ENCODE measurements at places on chromosomes 5 and 9. TPM values are rescaled to one million over a fixed set of nuclear protein-coding genes. Genes with fewer than 3 reads are reported as not detected.

- no peak overlapping the region for H3K4me3 ChIP-seq
- H3K4me1 ChIP-seq, result no peaks in the 10 kb centered on the region
- no peak for DNase-seq
- H3K27ac ChIP-seq, result no peak overlapping the region
- no peaks in the 10 kb centered on the region for H3K36me3 ChIP-seq
These were observed 26.0 kb downstream of the DDX4 start for GRCh38 chr5:55763746-55764420.

GRCh38 chr5:99032234-99033013 is 103.6 kb upstream of the CHD1 start:
- H3K27me3 ChIP-seq, result no peaks in the 10 kb centered on the region
- peak overlapping the region; percentile 50 for H3K27ac ChIP-seq
- H3K4me1 ChIP-seq, result no peaks in the 10 kb centered on the region
- peak overlapping the region; percentile 37 for H3K4me3 ChIP-seq
- no peak for DNase-seq
- H3K36me3 ChIP-seq, result no peaks in the 10 kb centered on the region

- H3K27ac ChIP-seq, result no peak overlapping the region
- H3K27me3 ChIP-seq, result no peaks in the 10 kb centered on the region
- H3K4me1 ChIP-seq, result no peaks in the 10 kb centered on the region
- no peak overlapping the region for H3K4me3 ChIP-seq
- DNase-seq, result no peak
- no peaks in the 10 kb centered on the region for H3K36me3 ChIP-seq
These were observed 62.4 kb downstream of the SHC3 start for GRCh38 chr9:89116064-89116804.

- no peak overlapping the region for H3K27ac ChIP-seq
- no peak overlapping the region for H3K4me3 ChIP-seq
- no peaks in the 10 kb centered on the region for H3K36me3 ChIP-seq
- H3K27me3 ChIP-seq, result no peaks in the 10 kb centered on the region
- DNase-seq, result peak; percentile 90
These were observed 17.5 kb downstream of the TLE1 start for GRCh38 chr9:81671880-81672280.

GRCh38 chr9:5764130-5764868 is 68.6 kb downstream of the ERMP1 start:
- DNase-seq, result no peak
- H3K4me1 ChIP-seq, result no peaks in the 10 kb centered on the region
- no peak overlapping the region for H3K4me3 ChIP-seq
- H3K27me3 ChIP-seq, result no peaks in the 10 kb centered on the region

GRCh38 chr9:27168496-27168895 is 59.5 kb downstream of the TEK start:
- no peak overlapping the region for H3K27ac ChIP-seq
- no peak overlapping the region for H3K4me3 ChIP-seq
- H3K4me1 ChIP-seq, result no peaks in the 10 kb centered on the region
- no peak for DNase-seq

GRCh38 chr5:91224969-91225368 is 158.1 kb downstream of the ARRDC3 start:
- H3K4me3 ChIP-seq, result no peak overlapping the region
- no peaks in the 10 kb centered on the region for H3K36me3 ChIP-seq

DNA sequence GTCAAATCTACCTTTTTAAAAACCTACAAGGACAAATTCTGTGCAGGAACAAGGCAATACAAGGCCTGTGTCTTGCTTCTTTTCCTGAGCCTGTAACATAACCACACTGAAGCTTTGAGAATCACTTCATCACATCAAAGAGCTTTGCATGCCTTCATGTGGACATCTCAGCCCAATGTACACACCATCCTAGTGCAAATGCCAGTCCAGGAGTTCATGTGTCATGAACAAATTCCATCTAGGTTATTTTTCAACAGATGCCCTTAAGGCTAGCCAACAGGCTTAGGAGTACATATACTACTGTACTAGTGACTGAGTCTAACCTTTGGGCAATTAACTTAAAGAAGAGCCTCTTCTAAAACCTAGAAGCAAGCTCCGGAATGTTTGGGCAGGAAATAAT is 106.4 kb downstream of the CDH10 start:
- no peak overlapping the region for H3K4me3 ChIP-seq
- no peaks in the 10 kb centered on the region for H3K36me3 ChIP-seq
- H3K27ac ChIP-seq, result no peak overlapping the region
- no peaks in the 10 kb centered on the region for H3K4me1 ChIP-seq
- no peaks in the 10 kb centered on the region for H3K27me3 ChIP-seq

GRCh38 chr5:175697846-175698245 is 40.0 kb downstream of the HRH2 start:
- no peak overlapping the region for H3K4me3 ChIP-seq
- no peak overlapping the region for H3K27ac ChIP-seq
- no peak for DNase-seq
- H3K27me3 ChIP-seq, result no peaks in the 10 kb centered on the region
- peaks cover 37% of the 10 kb centered on the region for H3K4me1 ChIP-seq
- no peaks in the 10 kb centered on the region for H3K36me3 ChIP-seq

DNA sequence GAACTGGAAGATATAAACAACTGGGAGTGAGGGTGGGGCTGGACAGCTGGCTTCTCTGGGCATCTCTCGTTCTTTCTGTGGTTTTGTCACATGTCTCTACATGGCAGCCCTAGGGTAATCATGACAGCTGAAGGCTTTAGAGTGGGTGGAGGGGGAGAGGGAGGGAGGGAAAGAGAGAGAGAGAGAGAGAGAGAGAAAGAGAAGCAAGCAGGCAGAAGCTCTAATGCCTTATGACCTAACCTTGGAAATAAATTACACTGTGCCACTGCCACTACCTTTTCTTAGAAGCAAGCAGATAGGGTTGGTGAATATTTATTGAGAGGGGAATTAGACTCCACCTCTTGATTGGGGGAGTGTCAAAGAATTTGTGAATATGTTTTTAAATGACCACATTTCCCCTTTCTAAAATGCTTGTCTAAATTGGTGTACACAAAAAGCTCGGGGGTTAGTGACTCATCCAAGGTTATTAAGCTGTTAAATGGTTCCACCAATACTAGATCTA is 2.6 kb upstream of the DAPK1 start:
- DNase-seq, result no peak
- H3K36me3 ChIP-seq, result no peaks in the 10 kb centered on the region
- H3K27ac ChIP-seq, result no peak overlapping the region
- peaks cover 14% of the 10 kb centered on the region for H3K4me1 ChIP-seq
- no peak overlapping the region for H3K4me3 ChIP-seq
- no peaks in the 10 kb centered on the region for H3K27me3 ChIP-seq

DNA sequence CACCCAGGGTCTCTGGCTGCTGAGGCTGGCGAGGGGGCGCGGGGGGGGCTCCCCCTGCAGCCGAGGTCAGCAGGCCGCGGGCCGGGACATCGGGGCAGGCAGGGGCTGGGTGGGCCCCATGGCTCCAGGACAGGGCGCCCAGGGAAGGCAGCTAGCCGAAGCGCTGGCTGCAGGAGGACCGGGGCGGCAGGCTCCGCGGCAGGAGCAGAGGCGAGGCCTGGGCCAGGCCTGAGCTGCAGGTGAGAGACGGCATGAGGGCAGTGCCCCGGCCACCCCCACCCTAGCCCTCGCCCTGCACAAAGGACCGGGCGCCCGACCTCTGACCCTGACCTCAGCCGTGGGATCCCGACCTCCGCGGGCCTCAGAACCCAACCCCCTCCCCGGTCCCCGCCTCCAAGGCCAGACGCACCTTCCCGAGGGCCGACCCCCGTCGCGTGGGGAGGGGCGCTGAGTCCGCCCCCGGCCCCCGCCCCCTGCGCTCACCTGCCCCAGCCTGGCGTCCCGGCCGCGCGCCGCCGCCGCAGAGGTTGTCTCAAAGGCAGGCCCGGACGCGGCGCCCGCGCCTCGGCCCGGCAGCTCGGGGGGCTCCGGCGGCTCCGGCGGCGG is 431 bp downstream of the RNF208 start:
- no peaks in the 10 kb centered on the region for H3K4me1 ChIP-seq
- H3K27ac ChIP-seq, result peak overlapping the region; percentile 60
- no peaks in the 10 kb centered on the region for H3K27me3 ChIP-seq
- no peak for DNase-seq

DNA sequence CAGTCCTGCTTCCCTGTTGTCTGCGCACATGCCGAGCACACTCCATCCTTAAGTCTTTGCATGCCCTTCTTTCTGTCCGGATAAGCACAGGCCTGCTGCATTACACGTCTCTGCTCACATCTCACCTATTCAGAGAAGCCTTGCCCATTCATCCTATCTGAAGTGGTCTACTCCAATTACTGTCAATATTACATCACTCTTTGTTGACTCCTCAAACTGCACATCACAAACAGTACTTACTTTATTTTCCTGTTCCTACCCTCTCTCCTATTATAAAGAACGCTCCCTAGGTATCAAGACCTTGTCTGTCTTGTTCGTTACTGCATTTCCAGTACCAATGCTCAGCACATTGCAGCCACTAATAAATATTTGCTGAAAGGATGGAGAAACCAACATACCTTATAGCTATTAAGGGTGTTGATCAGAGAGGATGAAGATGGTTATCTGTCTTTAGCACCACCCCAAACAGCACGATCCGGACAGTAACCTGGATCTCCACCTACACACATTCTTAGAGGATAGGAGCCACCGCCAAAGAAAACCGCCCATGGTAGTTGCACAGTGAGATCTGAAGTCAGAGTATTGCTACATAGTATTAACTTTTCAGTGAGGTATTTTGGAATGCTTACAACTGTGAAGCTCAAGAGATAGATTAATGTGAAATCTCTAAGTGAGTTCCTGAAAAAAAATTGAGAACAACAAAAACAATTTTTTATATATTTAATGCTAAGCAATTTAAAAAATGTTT is 1.6 kb upstream of the PRRC1 start:
- no peak overlapping the region for H3K27ac ChIP-seq
- no peaks in the 10 kb centered on the region for H3K27me3 ChIP-seq
- H3K4me3 ChIP-seq, result no peak overlapping the region
- DNase-seq, result no peak
- no peaks in the 10 kb centered on the region for H3K4me1 ChIP-seq

DNA sequence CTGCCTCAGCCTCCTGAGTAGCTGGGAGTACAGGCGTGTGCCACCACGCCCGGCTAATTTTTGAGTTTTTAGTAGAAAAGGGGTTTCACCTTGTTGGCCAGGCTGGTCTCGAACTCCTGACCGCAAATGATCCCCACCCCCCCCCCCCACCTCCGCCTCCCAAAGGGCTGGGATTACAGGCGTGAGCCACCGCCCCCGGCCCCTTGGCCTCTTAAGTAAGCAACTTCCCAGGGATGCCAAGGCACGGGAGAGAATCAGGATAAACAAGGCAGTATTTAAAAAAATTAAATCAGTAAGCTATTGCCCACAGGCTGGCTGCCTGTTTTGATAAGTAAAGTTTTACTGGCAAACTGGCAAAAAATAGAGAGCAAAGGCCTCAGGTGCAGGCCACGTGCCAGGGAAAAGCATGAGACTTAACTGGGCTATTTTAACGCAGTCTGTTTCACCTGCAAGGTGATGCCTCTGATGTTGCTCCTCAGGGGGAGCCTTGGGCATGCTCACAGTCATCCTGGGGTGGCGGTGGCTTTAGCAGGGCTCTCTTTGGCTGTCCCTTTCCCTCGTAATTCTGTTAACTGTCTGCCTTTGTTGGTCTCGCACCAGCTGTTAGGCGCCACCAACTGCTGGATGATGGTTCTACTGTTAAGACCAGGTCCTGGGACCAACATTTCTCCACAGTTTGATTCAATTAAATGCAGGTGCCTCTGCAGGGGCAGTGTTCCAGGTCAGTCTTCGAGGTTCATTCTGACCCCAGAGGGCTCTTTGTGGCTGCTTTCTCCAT is 19.4 kb upstream of the RNF130 start:
- no peak for DNase-seq
- H3K27me3 ChIP-seq, result no peaks in the 10 kb centered on the region
- H3K36me3 ChIP-seq, result no peaks in the 10 kb centered on the region
- no peaks in the 10 kb centered on the region for H3K4me1 ChIP-seq
- no peak overlapping the region for H3K27ac ChIP-seq

GRCh38 chr5:157912621-157913325 is 53.8 kb upstream of the CLINT1 start:
- no peak overlapping the region for H3K4me3 ChIP-seq
- no peak overlapping the region for H3K27ac ChIP-seq
- H3K36me3 ChIP-seq, result no peaks in the 10 kb centered on the region
- no peaks in the 10 kb centered on the region for H3K27me3 ChIP-seq

GRCh38 chr5:149618581-149619248 is 37.4 kb downstream of the ARHGEF37 start:
- H3K36me3 ChIP-seq, result peaks cover 71% of the 10 kb centered on the region
- no peak overlapping the region for H3K27ac ChIP-seq
- H3K27me3 ChIP-seq, result no peaks in the 10 kb centered on the region
- H3K4me3 ChIP-seq, result no peak overlapping the region

Gene ZNF300
- total RNA-seq, result 1.6 TPM

Gene ZFP2
- total RNA-seq, result 0.43 TPM

Gene CFAP157
- total RNA-seq, result not detected

Gene KCNN2
- total RNA-seq, result 12.6 TPM

Gene SPINK5
- total RNA-seq, result 2.3 TPM

Gene NUTM2F
- not detected for total RNA-seq

Gene SPOUT1
- 11.6 TPM for total RNA-seq

Gene ZNF366
- total RNA-seq, result 9.0 TPM

Gene TNFSF8
- 0.22 TPM for total RNA-seq

Gene FBXO38
- total RNA-seq, result 36.7 TPM

Gene SLC6A7
- total RNA-seq, result not detected

Gene CCDC171
- total RNA-seq, result 1.4 TPM

Measured in right atrium auricular region (tissue), 2 donors.